ENCODE measurements at places on chromosomes 13 and 19. TPM values are rescaled to one million over a fixed set of nuclear protein-coding genes. Genes with fewer than 3 reads are reported as not detected.
A peak's percentile ranks its signal among the peaks of the same experiment; 100 is the strongest.

- DNase-seq = no peak
These were observed at the start of gene SLC15A1 for GRCh38 chr13:98752467-98753290. SLC15A1 (minus strand) TSS chr13:98752672; CDS start chr13:98752598, 74 bp downstream.

- no peak for DNase-seq
These were observed 108.7 kb upstream of the UBL3 start for GRCh38 chr13:29959086-29959485.

GRCh38 chr13:78594456-78594975 lies 8.8 kb downstream of the POU4F1 start:
- no peak for DNase-seq

DNA sequence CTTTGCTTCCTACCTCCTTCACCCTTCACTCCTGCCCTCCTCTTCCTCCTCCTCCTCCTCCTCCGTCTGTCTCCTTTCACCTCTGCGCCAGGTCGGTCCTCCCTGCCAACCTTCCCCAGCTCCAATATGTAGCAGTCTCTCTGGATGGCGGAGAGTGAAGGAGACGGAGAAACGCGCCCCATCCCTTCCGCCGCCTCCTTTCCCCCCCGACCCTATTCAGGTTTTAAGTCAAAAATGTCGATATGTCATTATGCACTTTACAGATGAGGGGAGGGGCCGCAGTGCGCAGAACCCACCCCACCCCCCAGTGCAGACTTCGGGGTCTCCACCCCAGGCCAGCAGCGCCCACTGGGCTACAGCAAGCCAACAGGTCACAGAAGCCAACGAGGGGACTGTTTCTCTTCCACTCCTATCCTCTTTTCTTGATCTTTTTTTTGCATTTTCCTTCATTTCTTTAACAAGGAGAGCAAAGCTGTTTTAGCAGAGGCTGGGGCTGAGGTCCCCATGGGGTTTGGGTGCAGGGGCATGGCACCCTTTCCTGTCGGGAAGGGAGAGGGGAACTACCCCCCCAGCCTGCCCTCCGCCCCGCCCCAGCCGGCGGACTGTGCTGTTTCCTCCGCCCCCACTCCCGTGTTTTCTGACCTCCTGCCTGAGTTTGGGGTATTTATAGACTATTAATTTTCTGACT lies 9.2 kb downstream of the MIDN start:
- DNase-seq = no peak

DNA sequence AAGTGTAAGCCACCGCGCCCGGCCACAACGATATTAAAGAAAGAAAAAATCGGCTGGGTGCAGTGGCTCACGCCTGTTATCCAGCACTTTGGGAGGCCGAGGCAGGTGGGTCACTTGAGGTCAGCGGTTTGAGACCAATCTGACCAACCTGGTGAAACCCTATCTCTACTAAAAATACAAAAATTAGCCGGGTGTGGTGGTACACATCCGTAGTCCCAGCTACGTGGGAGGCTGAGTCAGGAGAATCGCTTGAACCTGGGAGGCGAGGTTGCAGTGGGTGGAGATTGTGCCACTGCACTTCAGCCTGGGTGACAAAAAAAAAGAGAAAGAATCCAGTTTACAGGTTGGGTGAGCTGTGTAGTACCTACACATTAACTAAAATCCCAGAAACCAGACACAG lies 99.9 kb upstream of the CACNA1A start:
- no peak for DNase-seq

DNA sequence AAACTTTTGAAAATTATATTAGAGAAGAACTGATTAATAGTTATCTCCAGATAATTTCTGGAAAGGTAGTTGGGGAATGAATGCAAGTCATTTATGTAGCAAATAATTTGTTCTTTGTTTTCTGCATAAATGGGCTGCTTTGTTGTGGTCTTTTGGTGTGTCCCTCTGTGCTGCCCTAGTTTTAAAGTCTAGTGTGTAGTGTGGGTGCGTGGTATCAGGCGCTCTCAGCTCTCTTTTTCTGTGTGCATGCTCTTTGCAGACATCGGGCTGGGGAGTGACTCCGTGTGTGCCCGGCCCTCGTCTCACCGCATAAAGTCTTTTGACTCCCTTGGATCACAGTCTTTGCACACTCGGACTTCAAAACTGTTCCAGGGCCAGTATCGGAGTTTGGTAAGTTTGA lies 94.5 kb downstream of the ARHGEF7 start:
- no peak for DNase-seq

- peak; percentile 17 for DNase-seq
These were observed 19.7 kb upstream of the IPO5 start for GRCh38 chr13:97933776-97934175.

DNA sequence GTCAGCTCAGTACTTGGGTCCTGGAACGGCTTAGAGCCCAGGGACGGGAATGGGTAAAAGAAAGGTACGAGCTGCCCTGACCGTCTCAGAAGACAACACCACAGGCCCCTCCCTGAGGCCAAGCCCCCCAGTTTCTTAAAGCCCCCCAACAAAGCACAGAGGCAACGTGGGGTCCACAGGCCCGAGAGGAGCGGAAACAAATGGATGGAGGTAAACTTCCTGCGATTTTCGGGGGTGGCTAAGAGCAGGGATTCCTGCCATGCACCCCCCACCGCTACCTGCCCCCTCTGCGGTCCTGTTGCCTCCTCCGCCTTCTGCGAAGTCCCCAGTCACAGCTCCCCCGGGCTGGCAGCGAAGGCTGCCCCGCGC lies 48.2 kb downstream of the PTPRS start:
- DNase-seq = no peak

GRCh38 chr13:85828094-85828684 lies 29.0 kb upstream of the SLITRK6 start:
- DNase-seq = no peak

DNA sequence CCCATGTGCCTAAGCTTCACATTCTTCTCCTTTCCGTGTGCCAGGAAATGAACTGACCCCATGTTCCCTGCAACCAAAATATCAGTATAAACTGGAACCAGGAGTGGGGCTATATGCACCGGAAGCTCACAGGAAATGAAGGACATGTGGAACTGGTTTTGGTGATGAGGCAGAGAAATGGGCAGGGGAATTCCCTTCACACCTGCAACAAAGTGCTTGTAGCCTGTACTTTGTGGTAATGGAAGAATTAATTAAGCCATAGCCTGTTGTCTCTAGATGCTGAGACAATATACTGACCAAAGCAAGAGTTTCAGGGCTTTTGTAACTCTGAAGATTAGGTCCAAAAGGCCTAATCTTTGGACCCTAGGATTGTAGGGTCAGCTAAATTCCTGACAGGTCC lies 15.5 kb upstream of the UGGT2 start:
- DNase-seq = no peak

DNA sequence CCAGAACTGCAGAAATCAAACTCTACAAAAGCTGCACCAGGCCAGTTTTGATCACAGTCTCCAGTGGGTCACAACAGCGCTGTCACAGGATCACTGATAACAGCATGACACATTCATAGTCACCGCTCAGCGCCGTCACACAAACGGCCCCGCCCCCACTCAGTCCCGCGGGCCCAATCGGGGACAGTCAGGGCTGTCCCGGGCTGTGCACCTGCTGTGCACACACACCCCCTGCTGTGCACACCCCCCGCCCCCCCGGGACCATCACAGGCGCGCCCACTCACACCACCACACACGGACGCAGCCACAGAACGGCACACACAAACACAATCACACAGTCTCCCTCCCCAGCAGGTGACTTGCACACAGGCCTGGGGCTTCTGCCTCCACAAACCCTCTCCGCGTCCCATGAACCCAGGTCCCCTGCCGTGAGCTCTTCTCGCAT lies 435 bp upstream of the ZNF382 start:
- no peak for DNase-seq

- peak; percentile 41 for DNase-seq
These were observed 1.2 kb downstream of the CATSPERG start for GRCh38 chr19:38336638-38337359.

DNA sequence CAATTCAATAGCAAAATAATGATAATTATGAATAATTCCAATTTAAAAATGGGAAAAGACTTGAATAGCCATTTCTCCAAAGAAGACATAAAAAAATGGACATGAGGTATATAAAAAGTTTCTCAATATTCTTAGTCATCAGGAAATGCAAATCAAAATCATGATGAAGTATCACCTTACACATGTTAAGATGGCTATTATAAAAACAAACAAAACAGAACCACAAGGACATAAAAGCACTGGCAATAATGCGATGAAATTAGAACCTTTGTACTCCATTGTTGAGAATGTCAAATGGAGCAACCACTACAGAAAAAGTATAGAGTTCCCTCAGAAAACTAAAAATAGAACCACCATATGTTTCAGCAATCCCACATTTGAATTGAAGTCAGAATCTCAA lies 1186.1 kb downstream of the SLITRK5 start:
- no peak for DNase-seq

- DNase-seq = no peak
These were observed 417.9 kb downstream of the GPC5 start for GRCh38 chr13:91816263-91816807.

GRCh38 chr13:40496035-40496810 lies 170.2 kb downstream of the FOXO1 start:
- no peak for DNase-seq

- DNase-seq = no peak
These were observed 1.7 kb downstream of the CD320 start for GRCh38 chr19:8306235-8307054.

- no peak for DNase-seq
These were observed 1100.7 kb upstream of the PRR20A start for GRCh38 chr13:56039992-56040391.

GRCh38 chr13:100674572-100674871 lies at the start of gene TMTC4:
TMTC4 (minus strand) TSS chr13:100674795; CDS start chr13:100670362, 4,433 bp downstream.
- no peak for DNase-seq

DNA sequence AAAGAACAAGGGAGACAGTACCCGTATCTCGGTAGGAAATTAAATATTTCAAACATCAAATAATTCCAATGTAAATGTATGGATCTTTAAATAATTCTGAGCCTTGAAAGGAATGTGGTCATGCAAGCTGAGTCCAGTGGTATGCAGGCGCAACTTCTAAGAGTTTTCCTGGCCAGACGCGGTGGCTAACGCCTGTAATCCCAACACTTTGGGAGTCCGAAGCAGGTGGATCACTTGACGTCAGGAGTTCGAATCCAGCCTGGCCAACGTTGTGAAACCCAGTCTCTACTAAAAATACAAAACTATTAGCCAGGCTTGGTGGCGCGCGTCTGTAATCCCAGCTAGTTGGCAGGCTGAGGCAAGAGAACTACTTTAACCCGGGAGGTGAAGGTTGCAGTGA lies 1.1 kb upstream of the ZNF845 start:
- DNase-seq = no peak

DNA sequence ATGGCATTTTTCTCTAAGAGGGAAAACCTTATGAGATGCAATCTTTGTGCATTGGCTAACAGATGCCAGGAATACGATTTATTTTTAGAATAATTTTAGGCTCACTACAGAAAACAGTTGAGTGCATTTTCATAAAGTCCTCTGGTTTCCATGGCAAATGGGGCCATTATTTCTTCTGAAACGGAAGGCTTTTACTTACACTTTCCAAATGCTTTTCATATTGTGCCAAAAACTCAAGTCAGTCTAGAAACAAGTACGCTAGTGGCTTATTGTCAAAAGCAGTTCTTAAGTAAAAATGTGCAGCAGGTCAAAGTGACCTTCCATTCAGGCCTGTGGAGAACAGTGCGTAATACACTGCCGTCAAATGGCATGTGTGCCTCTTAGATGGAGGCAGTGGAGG lies 628.7 kb downstream of the EFNB2 start:
- no peak for DNase-seq

- no peak for DNase-seq
These were observed 89.8 kb upstream of the MYCBP2 start for GRCh38 chr13:77416666-77417212.

Gene TNFAIP8L1
- 9.5 TPM for polyA plus RNA-seq

Data from forelimb muscle (tissue), 1 donor.